ENCODE measurements at places on chromosomes 2 and 18.

GRCh38 chr2:68169308-68169707 is 11.6 kb downstream of the PNO1 start:
- DNase-seq = no peak

DNA sequence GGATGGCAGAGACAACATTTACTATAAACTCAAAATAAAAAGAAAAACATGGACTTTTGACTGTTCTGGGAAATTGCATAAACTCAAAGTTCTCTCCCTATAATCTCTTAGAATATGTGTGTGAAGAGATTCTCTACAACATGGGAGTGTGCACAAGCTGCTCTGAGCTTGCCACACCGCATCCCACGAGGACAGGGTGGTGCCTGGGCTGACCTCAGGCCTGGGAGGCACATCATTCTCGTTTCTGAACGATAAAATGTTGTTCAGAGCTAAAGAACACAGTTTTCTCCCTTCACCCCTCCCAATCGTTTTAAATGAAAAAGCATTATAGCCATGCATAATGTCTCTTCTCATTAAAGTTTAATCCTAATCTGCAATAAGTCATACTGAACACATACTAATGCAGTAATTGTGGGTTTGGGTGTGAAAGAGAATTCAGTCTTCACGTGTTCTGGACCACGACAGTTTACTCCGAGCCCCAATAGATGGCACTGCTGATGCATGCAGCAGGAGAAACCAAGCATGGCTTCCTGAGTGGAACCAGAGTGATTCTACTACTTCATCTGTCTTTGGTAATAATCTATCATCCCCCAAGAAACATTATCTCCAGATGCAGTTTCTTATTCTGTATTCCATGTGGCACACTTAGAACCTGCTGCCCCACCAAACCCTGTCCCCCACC is 46.9 kb upstream of the LAMA1 start:
- DNase-seq = no peak

GRCh38 chr18:33694593-33694992 is 116.6 kb downstream of the ASXL3 start:
- DNase-seq = no peak

DNA sequence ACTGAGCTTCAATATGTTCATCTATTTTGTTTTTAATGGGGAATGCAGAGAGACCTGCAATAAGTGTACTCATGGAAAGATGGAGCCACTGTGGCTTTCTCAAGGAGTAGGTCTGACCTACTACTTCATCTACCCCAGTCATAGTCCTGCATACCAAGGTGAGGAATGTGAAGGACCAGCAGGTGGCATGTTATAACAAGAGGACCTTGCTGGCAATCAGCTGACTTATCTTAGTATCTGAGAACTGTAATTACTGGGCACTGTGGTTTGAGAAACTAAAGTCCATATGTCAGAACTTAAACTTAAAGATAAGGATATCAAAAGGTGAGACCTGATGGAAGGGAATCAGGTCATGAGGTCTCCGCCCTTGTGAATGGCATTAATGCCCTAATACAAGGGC is 1104.2 kb downstream of the BCL11A start:
- DNase-seq = no peak

- no peak for DNase-seq
Measured at GRCh38 chr18:45666006-45666405, 50.7 kb downstream of the SLC14A2 start.

DNA sequence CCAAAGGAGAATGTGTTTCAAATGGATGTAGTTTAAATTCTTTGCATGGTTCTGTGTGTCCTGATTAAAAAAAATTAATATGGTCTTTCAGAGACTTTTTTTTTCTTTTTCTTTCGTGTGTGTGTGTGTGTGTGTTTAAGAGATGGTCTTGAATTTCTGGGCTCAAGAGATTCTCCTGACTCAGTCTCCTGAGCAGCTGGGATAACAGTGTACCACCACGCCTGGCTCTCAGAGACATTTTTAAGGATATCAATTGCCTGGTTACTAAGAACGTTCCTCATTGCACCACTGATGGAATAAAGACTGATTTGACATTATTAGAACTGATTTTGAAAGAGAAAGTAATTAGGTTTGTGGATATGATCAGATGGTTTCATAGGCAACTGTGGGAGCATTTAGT is 163.8 kb upstream of the SMAD7 start:
- no peak for DNase-seq

DNA sequence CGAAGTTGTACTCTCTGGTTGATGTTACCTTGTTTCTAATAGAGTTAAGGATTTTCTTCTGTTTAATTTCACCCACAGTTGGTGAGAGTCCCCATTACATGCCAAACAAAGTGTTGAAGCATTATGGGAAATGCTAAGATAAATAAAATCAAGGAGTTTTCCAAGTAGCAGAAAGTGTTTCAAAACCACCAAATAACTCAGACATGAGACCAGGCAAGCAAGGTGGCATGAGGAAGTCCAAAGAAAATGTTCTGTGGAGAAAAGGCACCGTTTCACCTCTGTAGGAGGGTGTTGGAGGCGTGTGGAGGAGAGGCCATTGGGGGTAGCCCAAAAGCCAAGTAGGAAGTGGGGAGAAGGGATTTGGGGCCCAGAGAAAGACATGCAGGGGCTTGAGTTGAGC is 8.7 kb downstream of the CFAP221 start:
- DNase-seq = no peak

GRCh38 chr2:69166812-69167468 is 154.0 kb downstream of the ANTXR1 start:
- no peak for DNase-seq

- DNase-seq = no peak
Measured at GRCh38 chr2:160489111-160489510, 4.5 kb downstream of the RBMS1 start.

DNA sequence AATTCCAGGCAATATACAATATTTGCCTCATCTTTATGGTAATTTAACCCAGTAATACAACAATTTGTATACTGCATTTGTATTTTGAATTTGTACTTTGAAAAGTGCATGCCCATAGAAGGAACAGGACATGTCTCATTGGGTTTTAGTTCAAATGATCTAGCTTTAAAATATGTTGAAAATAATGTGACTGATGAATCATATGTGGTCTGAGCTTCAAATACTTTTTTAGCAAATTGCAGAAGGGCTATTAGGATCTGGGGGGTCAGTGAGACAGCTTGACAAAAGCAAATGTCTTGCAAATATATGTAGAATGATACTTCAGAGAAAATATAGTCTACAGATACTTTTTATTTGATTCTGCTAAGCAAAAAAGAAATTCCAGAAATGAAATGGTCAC is 248.9 kb downstream of the DCC start:
- no peak for DNase-seq

GRCh38 chr2:62156861-62157496 is 38.9 kb upstream of the B3GNT2 start:
- DNase-seq = no peak

DNA sequence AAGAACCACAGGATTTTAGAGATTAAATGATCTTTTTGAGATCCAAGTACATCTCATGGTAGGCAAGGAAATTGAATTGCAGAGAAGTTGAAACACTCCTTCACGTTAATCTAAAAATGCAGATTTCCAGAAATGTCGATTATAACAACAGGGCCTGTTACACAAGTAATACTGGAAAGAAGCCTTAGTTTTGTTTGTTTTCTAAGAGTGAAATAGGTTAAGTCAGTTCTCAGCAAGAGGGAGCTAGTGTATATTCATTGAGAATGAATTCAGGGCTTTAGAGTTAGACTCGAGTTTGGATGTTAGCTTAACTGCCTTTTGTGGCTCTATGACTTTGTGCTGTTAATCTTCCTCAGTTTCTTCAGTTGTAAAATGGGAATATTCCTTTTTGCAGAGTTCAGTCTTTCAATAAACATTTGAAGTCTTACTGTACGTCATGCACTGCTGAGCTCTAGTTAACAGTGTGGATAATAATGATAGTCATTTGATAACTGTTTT is 926 bp downstream of the NDUFV2 start:
- DNase-seq = no peak

GRCh38 chr18:55092166-55092565 is 132.9 kb upstream of the CCDC68 start:
- DNase-seq = no peak

- DNase-seq = no peak
Measured at GRCh38 chr2:109089602-109090300, 39.3 kb upstream of the SH3RF3 start.
